ENCODE measurements at places on chromosomes 6 and 20. TPM values are rescaled to one million over a fixed set of nuclear protein-coding genes. Genes with fewer than 3 reads are reported as not detected.

- no peak for DNase-seq
These were observed 60.1 kb upstream of the SPDEF start for GRCh38 chr6:34616227-34616585.

GRCh38 chr6:20665290-20665689 lies 131.0 kb downstream of the CDKAL1 start:
- DNase-seq = no peak

GRCh38 chr6:33702345-33702977 lies 9.0 kb downstream of the UQCC2 start:
- DNase-seq = no peak

The PRDM1 gene
- total RNA-seq = 1.6 TPM

The TAF4 gene
- 6.5 TPM for total RNA-seq

DNA sequence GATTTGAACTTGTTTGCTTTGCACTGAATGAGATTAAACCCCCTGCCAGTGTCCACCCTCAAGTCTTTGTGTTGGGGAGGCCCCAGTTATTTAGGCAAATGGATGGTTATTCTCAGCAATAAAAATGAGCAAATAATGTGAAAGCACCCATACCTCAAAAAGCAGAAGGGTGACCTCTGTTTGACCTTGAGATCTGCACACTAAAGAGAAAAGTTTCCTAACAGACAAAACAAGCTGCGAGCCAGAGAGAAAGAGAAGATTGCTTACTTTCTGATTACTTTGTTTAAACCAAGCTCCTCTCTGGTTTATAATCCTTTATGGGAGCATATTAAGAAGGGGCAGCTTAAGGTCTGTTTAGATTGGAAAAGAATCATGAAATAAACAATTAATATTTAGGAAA lies 30.4 kb upstream of the TRERF1 start:
- no peak for DNase-seq

GRCh38 chr20:46027245-46027853 lies 1.7 kb upstream of the SLC12A5 start:
- no peak for DNase-seq

The DEFB132 gene
- total RNA-seq = not detected

All from frontal cortex (tissue), 4 donors.